ENCODE measurements at places on chromosomes 6 and 20.

DNA sequence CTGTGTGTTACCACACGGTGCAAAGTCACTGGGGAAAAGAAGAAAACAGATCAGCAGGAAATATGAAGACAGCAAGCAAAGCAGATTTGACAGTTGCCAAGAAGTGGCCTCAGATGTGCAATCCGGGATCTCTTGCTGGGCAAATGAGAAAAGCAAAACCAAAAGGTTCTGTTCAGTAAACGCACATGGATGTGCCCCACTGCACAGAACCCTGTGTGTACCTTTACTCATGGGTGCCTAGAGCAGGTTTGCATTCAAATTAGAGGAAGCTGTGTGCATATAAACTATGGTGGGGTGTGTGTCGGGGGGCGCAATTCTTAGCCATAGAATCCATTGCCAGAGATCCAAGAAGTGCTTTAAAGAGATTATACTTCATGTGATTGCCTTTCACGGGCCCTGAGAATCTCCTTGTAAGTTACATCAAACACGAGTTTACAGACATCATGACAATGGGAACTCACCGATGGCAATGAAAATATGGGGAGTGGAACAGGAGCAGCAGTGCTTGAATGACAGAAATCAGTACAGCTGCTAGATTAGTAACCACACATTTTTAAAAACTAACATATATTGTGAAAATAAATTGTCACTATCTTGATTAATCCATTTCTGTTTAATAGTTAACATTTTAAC lies 154.3 kb downstream of the ADGRG6 start:
- DNase-seq = no peak

GRCh38 chr6:34181908-34182307 lies 36.0 kb upstream of the GRM4 start:
- no peak for DNase-seq

GRCh38 chr6:137341681-137342195 lies 122.6 kb upstream of the IFNGR1 start:
- DNase-seq = no peak

GRCh38 chr20:5680192-5680591 lies 70.0 kb upstream of the SHLD1 start:
- no peak for DNase-seq

GRCh38 chr6:17193106-17193775 lies 87.9 kb upstream of the RBM24 start:
- no peak for DNase-seq

Data from cardiac muscle cell (in vitro differentiated cells and primary cell).